ENCODE measurements at places on chromosomes 1 and 21. TPM values are rescaled to one million over a fixed set of nuclear protein-coding genes. Genes with fewer than 3 reads are reported as not detected.

The SLC1A7 gene
- not detected for total RNA-seq

The AP4B1 gene
- 22.7 TPM for total RNA-seq

The CRP gene
- 0.09 TPM for total RNA-seq

The PODN gene
- 0.45 TPM for total RNA-seq

The PLPPR4 gene
- total RNA-seq = not detected
